ENCODE measurements at places on chromosomes 3 and 15.

GRCh38 chr3:132399054-132399929, 18.0 kb upstream of the DNAJC13 start:
- no peak overlapping the region for H3K4me3 ChIP-seq
- H3K27ac ChIP-seq = no peak overlapping the region
- DNase-seq = no peak
- H3K4me1 ChIP-seq = no peaks in the 10 kb centered on the region

GRCh38 chr3:10911350-10912002, 81.1 kb upstream of the SLC6A1 start:
- DNase-seq = no peak
- no peaks in the 10 kb centered on the region for H3K36me3 ChIP-seq
- H3K4me3 ChIP-seq = no peak overlapping the region
- no peak overlapping the region for H3K27ac ChIP-seq
- H3K4me1 ChIP-seq = no peaks in the 10 kb centered on the region

DNA sequence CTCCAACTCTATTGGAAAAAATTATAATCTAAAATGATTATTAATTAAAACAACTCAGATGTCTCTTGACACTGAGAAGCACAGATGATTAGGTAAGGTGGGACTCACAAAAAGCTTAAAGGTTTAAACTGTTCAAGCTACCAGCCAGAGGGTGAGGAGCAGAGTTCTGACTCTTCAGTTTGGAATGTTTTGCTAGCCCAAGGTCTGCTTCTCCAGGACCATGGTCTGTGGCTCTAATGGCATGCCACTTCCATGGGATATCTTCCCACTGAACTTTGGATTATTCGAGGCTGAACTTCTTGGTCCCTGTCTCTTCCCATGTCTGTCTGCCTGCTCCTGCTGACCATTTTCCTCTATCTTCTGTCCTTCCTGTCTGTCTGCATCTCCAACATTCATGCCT, 49.2 kb downstream of the CACNA2D3 start:
- no peaks in the 10 kb centered on the region for H3K27me3 ChIP-seq
- no peak overlapping the region for H3K4me3 ChIP-seq
- no peaks in the 10 kb centered on the region for H3K4me1 ChIP-seq
- DNase-seq = no peak

- no peaks in the 10 kb centered on the region for H3K27me3 ChIP-seq
- DNase-seq = peak; percentile 86
- peak overlapping the region; percentile 54 for H3K27ac ChIP-seq
- H3K36me3 ChIP-seq = no peaks in the 10 kb centered on the region
These were observed 60.9 kb downstream of the STRIT1 start for GRCh38 chr3:155232605-155233004.

DNA sequence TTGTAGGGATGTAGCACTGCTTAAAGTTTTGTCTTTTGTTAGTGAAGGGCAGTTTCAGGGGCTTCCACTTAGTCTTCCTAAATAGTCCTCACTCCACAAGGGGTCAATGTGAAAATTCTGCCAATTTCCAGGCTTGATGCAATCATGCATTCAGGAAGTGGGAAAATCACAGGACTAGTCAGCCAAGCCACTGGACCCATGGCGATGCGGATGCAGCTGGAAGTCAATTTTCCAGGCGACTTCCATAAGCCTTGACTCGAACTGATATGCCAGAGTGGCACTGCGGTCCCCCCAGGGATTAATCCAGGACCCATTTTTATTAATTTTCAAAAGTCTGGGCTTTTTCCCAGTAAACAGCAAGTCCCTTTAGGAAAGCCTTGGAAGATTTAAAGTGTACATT, 26.1 kb downstream of the GBE1 start:
- no peaks in the 10 kb centered on the region for H3K27me3 ChIP-seq
- no peak overlapping the region for H3K27ac ChIP-seq

- H3K36me3 ChIP-seq = no peaks in the 10 kb centered on the region
- no peaks in the 10 kb centered on the region for H3K27me3 ChIP-seq
- H3K27ac ChIP-seq = no peak overlapping the region
- no peak for DNase-seq
- H3K4me1 ChIP-seq = peaks cover 7% of the 10 kb centered on the region
These were observed 15.6 kb upstream of the FAM98B start for GRCh38 chr15:38438031-38438986.

DNA sequence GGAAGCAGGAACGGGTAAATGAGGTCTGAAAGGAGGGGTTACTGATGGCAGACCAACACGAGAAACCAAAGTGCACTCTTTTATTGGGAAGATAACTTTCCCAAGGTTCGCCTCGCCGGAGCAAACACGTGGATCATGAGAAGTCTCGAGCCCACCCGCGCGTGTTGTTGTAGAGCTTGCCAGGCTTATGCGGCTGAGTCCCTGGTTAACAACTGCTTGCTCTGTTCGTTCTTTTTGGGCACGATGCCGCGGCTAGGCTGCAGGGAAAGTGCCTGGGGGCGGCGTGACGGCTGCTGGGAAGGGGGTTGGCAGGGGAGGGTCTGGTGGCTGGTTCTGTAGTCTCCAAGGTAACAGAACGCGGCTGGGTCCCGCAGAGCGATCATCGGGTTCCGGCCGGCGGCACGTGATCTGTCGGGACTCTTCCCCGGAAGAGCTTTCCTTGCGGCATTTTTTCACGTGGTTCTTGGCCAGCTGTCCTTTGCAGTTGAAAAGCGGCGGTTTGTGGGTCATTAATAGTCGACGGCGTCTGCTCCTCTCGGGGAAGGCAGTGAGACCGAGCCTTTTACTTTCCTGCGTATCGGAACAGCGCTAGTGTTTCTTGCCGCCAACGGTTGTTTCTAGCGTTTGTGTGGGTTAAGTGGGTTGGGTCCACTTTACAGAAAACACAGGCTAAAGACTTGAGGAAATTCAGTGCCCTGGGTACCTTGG, 1.5 kb downstream of the MGA start:
- H3K27ac ChIP-seq = peak overlapping the region; percentile 81
- peak; percentile 90 for DNase-seq
- no peaks in the 10 kb centered on the region for H3K36me3 ChIP-seq
- no peaks in the 10 kb centered on the region for H3K27me3 ChIP-seq
- H3K4me3 ChIP-seq = peak overlapping the region; percentile 54

DNA sequence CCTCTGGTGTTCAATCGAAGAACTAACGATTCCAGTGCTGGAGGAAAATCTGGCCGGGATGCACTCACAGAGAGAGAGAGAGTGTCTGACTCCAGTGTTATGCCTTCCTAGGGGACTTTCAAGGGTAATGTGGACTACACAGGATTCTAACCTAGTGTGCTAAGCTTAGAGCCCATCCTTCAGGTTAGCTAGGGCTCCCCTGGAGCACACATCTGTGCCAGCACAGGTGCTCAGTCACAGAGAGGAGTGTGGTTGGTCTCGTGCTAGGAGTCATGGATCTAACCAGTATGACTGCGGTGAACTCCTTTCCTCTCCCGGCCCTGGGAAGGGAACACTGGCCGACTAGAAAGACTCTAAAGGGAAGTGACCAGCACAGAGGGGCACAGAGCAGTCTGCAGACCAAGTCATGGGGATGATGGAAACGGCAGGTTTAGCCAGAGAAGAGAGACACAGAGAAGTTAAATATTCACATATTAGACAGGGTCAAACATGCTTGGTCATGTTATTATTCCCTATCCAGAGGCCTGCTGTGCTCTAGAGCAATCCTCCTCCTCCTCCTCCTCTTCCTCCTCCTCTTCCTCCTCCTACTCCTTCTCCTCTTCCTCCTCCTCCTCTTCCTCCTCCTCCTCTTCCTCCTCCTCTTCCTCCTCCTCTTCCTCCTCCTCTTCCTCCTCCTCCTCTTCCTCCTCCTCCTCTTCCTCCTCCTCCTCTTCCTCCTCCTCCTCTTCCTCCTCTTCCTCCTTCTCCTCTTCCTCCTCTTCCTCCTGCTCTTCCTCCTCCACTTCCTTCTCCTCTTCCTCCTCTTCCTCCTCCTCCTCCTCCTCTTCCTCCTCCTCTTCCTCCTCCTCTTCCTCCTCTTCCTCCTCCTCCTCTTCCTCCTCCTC, 280.3 kb downstream of the XXYLT1 start:
- no peak for DNase-seq
- no peak overlapping the region for H3K27ac ChIP-seq
- no peaks in the 10 kb centered on the region for H3K27me3 ChIP-seq
- H3K36me3 ChIP-seq = no peaks in the 10 kb centered on the region
- H3K4me3 ChIP-seq = no peak overlapping the region
- no peaks in the 10 kb centered on the region for H3K4me1 ChIP-seq

GRCh38 chr3:43906849-43907507, 216.2 kb downstream of the ABHD5 start:
- no peaks in the 10 kb centered on the region for H3K27me3 ChIP-seq
- no peak for DNase-seq
- H3K4me1 ChIP-seq = no peaks in the 10 kb centered on the region
- H3K36me3 ChIP-seq = no peaks in the 10 kb centered on the region
- H3K27ac ChIP-seq = no peak overlapping the region

DNA sequence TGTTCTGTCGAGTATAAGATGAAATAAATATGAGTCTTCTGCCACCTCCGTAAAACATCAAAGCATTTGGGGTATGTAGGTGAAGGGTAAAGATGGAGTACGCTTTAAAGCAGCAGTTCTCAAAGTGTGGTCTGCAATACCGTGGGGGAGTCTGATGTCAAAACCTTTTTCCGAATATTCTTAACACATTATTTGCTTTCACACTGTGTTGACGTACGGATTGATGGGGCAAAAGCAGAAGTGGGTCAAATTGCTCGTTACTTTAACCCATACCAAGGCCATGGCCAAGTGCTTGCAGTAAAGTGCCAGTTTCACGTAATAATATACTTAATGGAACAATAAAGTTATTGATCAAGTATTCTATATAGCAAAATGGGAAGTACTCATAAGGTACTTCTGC, 36.3 kb downstream of the PAK2 start:
- H3K4me3 ChIP-seq = no peak overlapping the region
- H3K4me1 ChIP-seq = peaks cover 44% of the 10 kb centered on the region
- no peaks in the 10 kb centered on the region for H3K27me3 ChIP-seq

DNA sequence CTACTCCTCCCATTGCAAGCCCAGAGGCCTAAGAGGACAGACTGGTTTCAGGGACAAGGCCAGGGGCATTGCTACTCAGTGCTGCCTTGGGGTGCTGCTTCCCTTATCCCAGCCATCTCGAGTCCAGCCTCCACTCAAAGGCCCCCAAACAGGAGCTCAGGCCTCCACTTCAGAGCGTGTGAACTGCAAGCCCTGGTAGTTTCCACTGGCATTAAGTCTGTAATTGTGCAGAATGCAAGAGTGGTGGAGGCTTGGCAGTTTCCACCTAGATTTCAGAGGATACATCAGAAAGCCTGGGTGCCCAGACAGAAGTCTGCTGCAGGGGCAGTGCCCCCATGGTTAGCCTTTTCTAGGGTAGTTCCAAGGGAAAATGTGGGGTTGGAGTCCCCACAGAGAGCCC, 192.8 kb upstream of the ST8SIA2 start:
- H3K4me3 ChIP-seq = no peak overlapping the region
- no peak for DNase-seq
- H3K27me3 ChIP-seq = no peaks in the 10 kb centered on the region
- no peak overlapping the region for H3K27ac ChIP-seq
- H3K4me1 ChIP-seq = no peaks in the 10 kb centered on the region
- no peaks in the 10 kb centered on the region for H3K36me3 ChIP-seq

GRCh38 chr15:58249646-58250312, 111.6 kb downstream of the AQP9 start:
- H3K27me3 ChIP-seq = no peaks in the 10 kb centered on the region
- H3K36me3 ChIP-seq = no peaks in the 10 kb centered on the region
- H3K4me3 ChIP-seq = no peak overlapping the region
- no peak overlapping the region for H3K27ac ChIP-seq
- no peak for DNase-seq

- H3K4me3 ChIP-seq = no peak overlapping the region
- DNase-seq = no peak
- no peaks in the 10 kb centered on the region for H3K4me1 ChIP-seq
- no peaks in the 10 kb centered on the region for H3K27me3 ChIP-seq
These were observed 188.3 kb downstream of the IL5RA start for GRCh38 chr3:2921903-2922302.

DNA sequence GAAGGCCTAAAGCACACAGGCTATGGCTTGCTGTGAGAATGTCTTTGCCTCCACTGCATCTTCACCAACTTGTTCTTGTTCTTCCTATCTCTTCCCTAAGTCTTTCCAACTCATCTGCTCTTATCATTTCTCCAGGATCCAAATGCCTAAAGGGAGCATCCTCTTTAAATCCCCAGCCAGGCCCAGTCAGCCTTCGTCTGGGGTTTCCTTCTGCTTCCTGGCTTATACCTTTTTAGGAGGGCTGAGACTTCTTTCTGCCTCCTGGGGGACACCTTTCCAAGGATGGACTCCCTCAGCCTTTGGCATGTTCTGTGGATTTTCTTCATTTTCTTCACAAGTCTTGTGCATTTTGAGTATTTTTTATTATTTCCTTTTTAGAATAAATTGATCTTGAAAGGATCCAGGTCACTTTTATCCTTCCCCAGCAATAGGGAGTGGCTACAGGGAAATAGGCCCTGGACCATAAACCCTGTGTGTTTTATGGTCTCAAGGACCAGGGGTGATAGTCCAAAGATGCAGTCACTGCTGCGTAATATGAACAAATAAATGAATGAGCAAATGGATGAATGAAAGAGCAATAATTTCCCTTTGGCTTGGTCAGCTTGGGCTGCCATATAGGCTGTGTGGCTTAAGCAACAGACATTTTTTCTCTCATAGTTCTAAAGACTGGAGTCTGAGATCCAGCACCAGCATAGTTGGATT, 122.1 kb upstream of the LRIG1 start:
- no peak for DNase-seq
- H3K36me3 ChIP-seq = no peaks in the 10 kb centered on the region
- H3K27me3 ChIP-seq = no peaks in the 10 kb centered on the region
- H3K4me3 ChIP-seq = no peak overlapping the region
- no peak overlapping the region for H3K27ac ChIP-seq
- peaks cover 14% of the 10 kb centered on the region for H3K4me1 ChIP-seq

DNA sequence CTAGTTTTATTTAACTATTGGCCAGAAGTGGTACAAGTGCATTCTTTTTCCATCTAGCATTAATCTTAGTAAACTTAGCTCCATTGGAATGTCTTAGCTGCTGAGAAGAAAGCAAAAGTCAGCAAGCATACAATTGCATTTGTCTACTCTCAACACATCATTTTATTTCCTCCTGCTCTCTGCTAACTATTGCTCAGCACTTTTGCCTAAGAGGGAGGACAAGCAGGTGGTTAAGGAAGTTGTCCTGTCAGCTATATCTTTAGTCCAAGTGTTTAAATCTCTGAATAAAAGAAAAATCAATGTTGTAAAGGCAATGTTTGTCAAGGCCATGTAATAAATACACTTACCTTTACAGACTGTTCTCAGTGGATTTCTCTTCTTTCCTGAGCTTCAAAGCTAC, 51.0 kb downstream of the FHIT start:
- peaks cover 7% of the 10 kb centered on the region for H3K4me1 ChIP-seq
- H3K4me3 ChIP-seq = no peak overlapping the region
- no peak for DNase-seq
- no peak overlapping the region for H3K27ac ChIP-seq
- H3K36me3 ChIP-seq = no peaks in the 10 kb centered on the region

- H3K4me1 ChIP-seq = peaks cover 36% of the 10 kb centered on the region
- no peak overlapping the region for H3K4me3 ChIP-seq
- H3K27ac ChIP-seq = peak overlapping the region; percentile 55
- no peaks in the 10 kb centered on the region for H3K36me3 ChIP-seq
- no peak for DNase-seq
- no peaks in the 10 kb centered on the region for H3K27me3 ChIP-seq
These were observed 106.9 kb upstream of the RNU6-1 start for GRCh38 chr15:67946701-67947100.
